Inflammatory macrophage treated with lipopolysaccharide for 4 hours (primary cell): ENCODE measurements at places on chromosomes 6 and 20.

- DNase-seq: no peak
Observed at GRCh38 chr20:17637413-17637780, 44.6 kb downstream of the RRBP1 start.

DNA sequence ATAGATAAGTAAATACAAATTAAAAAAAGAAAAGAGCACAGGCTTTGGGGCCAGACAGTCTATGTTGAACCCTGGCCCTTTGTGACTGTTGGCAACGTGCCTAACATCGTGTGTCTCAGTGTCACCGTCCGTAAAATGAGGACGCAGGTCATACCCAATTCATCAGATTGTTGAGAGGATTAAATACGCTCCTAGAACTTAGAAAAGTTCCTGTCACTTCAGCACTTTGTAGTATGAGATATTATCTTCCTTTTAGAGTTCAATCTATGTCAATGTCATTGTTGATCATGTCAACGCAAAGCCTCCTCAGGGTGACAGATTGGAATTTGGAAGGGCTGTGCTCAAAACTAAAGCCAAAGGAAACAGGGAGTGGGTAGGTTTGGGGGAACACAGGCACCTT lies 21.7 kb downstream of the SERPINB1 start:
- no peak for DNase-seq

- DNase-seq: no peak
Observed at GRCh38 chr20:43534016-43534415, 24.8 kb upstream of the SGK2 start.

GRCh38 chr6:91486200-91486599 lies 899.3 kb upstream of the MAP3K7 start:
- DNase-seq: no peak

DNA sequence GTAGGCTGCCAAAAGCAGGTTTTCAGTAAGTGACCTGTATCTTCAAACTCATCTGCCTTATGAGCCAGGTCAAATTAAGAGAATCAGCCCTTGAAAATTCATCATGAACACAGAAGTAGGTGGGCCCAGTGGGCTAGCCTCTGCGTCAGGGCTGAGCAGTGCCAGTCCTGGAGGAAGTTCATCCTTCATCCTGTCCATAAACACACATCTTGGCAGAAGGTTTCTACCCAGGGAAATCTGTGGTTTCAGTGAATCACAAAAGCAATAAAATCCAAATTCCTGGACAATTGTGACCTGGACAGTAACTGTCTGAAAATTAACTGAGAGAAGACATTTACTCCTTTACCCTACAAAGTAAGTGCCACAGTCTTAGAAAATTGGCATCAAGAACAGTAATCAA lies 72.4 kb downstream of the ATG5 start:
- DNase-seq: no peak

DNA sequence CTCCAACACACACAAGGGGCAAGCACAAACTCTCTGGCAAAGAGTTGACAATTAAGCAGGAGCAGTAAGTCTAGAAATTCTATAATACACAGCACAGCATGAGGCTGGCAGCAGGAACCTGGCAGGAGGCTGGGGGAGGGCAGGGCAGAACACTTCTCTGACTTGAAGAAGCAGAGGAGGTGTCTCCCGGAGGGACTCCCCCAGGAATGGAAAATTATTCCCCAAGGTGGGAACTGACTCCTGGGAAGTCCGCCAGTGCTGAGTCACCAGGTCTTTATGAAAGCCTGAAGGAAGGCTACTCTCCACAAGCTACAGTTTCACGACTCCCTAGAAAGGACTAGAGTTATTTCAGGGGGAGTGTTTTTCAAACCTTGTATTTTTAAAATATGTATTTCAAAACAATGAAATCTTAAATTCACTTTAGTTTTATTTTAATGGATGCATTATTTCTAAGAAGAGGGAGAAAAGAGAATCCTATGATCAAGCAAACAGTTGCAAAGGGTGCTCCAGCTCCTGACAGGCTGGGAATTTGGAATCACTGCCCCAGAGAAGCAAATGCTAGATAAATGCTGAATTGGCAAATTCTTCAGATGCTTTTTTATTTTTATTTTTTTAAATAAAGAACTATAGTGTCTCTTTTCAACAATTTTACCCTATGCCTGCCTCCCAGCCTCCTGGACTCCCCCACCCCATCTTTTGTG lies 192.8 kb downstream of the LY86 start:
- no peak for DNase-seq

DNA sequence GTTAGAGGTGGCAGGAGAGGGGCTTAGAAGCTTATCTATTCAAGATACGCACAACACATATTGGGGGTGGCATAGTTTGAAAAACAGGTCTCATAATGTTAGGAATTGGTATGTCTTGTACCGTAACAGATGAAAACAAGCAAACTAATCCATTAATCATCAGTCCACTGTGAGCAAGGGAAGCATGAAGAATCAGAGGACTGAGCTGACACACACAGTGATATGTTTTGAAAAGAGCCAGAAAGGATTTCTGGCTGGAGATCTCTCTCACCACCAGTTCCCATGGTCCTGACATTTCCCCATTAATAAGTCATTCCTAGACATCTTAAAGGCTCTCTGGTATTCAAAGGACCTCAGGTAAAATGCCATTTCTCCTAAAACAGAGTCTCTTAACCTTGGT lies 158.8 kb upstream of the PHACTR1 start:
- no peak for DNase-seq

DNA sequence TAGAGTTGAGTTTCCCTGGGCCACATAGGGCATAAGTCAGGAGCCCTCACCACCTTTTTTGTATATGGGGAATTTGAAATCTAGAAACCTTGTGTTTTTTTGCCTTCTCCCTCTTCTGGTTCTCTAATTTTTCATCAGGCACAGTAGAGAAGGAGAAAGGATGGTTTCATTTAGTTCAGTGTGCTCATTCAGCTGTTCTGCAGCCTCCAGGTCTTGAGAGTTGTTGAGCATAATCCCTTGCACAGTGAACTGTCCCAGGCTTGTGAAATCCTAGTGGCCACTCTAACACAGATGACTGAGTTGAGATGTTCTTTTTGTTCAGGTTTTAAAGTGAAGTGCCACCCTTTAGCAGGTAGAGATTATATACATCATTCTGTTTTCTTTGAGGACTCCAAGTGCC lies 183.5 kb downstream of the CDKAL1 start:
- DNase-seq: no peak

- DNase-seq: no peak
Observed at GRCh38 chr20:19176470-19177052, 35.9 kb upstream of the SLC24A3 start.

DNA sequence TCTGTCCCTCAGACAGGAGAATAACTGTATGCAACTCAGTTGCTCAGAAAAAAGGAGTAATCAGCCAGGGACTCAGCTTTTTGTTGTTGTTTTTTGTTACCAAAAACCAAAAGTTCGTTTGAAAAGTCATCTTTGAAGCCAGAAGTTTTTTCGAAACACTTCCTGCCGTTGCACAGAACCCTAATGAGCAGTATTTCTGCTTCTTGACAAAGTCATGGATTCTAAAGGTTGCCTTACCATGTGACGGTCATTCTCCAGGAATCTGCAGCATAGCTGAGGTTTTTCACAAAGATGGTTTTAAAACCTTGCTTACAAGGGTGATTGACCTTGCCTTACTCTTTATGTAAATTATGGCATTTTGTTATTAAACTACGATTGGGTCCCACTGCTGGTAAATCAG lies 1.9 kb downstream of the RAB32 start:
- peak; percentile 59 for DNase-seq

GRCh38 chr6:108501559-108501958 lies 59.2 kb upstream of the FOXO3 start:
- no peak for DNase-seq

GRCh38 chr6:18115356-18115755 lies 7.1 kb downstream of the NHLRC1 start:
- DNase-seq: no peak

DNA sequence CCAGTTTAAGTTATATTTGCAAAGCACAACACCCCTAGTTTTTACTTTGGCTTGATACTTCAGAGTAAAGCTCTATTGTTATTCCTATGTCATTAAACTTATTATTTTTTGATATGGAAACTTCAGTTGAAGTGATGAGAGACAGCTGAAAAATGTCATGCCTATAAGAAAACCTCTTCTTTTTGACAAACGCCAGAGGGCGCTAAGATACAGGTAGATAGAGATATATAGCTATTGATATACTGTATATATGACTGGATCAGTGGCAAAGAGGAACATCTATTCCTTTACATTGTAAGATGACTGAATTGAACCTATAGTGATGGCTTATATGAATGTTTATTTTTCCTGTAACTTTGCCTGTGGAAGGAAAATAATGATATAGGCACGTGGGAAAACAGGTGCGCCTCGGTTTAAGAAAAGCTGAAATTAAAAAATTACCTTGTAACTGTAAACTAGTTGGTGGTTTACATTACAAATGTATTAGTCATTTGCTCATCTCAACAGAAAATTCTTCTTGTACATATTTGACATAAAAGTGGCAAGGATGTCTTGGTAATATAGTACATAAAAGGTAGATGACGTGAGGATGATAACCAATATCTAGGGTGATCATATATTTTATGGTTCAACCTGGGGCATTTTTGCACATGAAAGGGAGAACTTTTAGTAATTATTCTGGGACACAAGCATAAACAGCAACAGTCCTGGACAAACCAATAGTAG lies 74.1 kb downstream of the LAMA4 start:
- DNase-seq: peak; percentile 82

- no peak for DNase-seq
Observed at GRCh38 chr6:108714101-108714765, 134.0 kb upstream of the ARMC2 start.

- DNase-seq: no peak
Observed at GRCh38 chr20:47453167-47453782, 48.4 kb upstream of the NCOA3 start.

DNA sequence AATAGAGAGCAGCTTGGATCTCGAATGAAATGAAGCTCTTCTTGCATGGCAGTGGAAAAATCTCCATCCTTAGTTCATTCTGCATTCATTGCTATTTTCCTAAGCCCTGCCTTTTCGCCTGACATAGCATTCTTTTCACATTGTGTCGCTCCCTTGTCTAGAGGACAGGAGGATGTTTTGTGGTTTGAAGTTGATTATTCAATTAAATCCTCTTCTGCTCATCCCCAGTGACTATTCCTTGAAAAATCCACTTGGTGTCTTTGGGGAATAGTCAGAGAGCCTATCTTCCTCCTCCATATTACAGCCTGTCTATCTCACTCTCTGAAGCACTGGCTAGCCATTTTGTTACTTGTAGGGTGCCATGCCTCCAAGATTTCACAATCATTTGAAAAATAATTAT lies 161.2 kb downstream of the KLHL32 start:
- no peak for DNase-seq

DNA sequence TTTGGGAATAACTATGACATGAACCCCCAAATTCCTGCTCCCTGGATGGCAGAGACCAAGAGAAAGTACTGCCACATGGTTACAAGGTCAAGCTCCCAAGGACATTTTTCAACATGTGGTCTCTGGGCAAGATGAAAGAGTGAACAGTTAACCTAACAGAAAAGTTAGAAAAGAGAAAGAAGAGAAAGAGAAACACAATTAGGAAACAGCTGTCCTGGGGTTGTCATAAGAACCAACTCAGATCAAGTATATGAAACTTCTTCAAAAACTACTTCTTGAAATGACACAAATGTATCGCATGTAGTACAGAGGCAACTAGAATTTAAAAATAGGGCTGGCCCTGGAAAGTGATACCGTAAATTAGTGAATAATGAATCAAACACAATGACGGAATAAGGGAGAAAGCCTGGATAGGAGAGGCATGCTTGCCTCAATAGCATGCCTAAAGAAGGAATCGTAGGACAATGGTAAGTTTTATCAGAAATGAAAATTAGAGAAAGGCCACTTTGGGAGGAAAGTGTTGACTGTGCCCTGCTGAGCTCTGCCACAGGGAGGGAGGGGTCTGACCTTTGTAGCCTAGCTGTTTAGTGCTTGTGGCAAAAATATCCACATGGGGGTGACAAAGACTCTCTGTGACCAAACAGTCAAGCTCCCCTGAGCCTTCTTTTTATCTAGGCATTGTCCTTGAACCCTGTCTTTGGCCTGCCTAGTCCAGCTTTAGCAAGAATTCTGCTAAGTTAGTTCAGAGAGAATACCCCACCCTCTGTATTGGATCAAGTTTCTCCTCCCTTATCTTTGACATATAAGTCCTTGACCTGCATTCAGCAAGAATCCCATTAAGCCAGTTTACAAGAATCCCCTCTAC lies 4.3 kb upstream of the DCBLD1 start:
- DNase-seq: peak; percentile 42

DNA sequence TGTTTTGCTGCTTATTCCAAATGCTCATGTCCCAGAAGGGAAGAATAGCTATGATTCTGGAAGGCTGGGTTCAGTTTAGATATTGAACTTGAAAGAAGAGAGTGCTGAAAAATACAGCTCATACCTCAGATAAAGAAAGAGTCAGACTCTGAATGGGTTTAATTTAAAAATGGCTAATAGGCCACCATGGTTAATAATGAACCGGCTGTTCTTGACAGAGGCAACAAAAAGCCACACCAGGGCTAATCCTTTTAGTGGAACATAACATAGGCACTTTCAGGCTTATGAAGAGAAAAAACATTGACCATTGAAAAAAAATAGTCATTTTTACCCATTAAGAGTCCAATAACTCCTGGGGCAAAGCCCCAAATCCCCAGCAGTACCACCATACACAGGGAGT lies 59.4 kb downstream of the TNFRSF21 start:
- DNase-seq: no peak

DNA sequence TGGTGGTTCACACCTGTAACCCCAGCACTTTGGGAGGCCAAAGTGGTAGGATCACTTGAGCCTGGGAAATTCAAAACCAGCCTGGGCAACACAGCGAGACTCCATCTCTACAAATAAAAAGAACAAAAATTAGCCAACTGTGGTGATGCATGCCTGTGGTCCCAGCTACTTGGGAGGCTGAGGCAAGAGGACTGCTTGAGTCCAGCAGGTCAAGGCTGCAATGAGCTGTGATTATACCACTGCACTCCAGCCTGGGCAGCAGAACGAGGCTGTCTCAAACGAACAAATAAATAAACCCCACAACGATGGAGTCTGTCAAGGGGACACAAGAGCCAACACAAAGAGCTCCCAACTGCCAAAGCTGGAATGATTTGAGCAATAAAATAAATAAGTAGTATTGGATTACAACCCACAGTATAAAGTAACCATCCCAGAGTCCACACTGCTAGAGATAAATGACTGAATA lies 13.5 kb downstream of the ZMYND8 start:
- no peak for DNase-seq

DNA sequence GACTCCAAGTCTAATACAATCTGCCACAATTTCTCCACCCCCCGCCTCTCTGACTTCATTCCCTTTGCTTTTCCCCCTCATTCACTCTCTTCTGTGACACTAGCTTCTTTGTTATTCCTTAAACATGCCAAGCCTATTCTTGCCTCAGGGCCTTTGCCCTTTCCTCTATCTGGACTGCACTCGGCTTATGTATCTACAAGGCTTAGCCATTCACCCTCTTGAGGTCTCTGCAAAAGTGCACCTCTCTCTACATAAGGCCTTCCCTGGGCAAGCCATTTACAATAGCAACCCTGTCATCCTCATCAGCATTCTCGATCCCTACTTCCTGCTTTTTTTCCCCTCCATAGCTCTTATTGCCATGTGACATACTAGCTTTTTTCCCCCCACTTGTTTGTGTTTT lies 168.9 kb downstream of the PDSS2 start:
- no peak for DNase-seq
